ENCODE measurements at places on chromosomes 5 and 9.
A peak's percentile ranks its signal among the peaks of the same experiment; 100 is the strongest.

GRCh38 chr5:138180841-138181240 lies 1.9 kb downstream of the KIF20A start:
- DNase-seq: no peak

DNA sequence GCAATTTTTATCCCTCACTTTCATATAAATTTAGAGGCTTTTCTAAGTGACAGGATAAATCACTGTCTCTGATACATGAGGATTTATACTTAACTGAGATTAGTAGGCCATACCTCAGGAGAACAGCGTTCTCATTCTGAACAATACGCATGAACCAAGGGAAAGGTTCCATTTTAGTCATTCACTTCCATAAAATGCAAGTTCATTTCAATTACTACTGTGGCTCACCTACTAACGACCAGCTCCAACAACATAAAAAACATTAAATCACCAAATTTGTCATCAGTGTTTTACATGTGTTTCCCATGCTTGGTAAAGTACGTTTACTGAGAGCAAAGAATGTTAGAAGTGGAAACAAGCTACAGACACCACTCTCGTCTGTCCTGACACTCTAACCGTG lies 67.4 kb downstream of the EFNA5 start:
- no peak for DNase-seq

DNA sequence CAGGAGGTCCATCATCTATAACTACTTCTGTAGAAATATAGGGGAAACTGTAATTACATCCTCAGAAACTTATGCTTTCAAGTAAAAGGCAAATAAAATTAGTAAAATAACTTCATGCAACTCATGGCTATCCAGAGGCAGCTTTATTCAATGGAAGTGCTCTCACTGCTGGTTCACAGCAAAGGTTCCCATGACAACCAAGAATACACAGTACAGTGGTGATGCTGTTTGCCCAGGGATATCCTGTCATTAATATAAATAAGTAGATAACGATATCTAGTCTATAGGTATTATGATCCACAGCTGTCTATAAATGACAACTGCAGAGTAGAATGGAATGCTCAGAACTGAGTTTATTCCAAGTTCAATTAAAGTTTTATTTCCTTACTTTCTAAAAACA lies 390.3 kb downstream of the PDE4D start:
- DNase-seq: no peak

DNA sequence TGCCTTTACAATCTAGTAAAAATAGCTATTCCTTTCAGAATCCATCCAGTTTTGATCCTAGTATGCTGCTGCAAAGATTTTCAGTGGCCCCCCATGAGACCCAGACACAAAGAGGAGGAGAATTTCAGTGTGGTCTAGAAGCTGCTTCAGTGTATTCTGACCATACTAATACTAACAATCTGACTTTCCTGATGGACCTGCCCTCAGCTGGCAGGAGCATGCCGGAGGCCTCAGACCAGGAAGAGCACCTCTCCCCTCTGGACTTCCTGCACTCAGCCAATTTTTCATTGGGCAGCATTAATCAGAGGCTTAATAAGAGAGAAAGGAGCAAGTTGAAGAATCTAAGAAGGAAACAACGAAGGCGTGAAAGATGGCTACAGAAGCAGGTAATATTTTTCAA lies 48.5 kb downstream of the RNF180 start:
- DNase-seq: no peak

GRCh38 chr5:32677023-32677422 lies 34.1 kb upstream of the NPR3 start:
- DNase-seq: no peak

DNA sequence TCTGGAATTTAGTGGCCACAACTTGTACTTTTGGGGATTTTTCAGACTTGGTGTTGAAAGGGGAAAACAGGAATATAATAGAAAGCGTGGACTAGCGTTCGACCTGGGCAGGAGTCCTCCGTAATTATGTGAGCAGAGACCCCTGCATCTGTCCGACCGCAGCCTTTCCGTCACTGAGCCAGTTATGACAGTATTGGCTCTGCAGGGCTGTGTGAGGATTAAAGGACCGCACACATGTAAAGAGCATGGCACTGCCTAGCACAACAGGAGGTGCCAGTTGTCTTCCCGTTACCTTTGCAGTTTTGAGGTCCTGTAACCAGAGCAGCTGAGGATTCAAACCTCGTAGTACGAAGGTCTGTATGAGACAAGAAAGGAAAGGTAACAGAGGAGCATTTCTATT lies 1.2 kb downstream of the B4GALT7 start:
- DNase-seq: no peak

GRCh38 chr5:137442660-137443059 lies 56.5 kb downstream of the SPOCK1 start:
- DNase-seq: no peak

DNA sequence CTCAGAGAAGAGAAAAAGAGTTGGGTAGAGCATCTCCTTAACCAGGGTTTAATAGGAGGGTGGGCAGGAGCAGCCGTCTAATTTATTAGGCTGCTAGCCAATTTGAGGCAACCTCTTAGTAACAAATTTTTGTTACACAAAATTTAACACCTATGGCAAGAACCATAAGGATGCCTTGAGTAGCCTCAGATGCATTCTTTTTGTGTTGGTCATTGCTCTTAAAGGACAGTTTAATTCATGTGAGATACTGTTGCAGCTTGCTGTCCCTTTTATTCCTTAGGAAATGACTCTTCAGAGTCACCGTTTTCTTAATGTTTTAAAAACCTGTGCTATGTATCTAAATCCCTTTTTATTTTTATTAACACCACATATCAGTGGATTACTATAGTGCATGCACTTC lies 255.1 kb downstream of the MAST4 start:
- DNase-seq: no peak

GRCh38 chr9:121634329-121635261 lies 16.8 kb upstream of the DAB2IP start:
- DNase-seq: no peak

- no peak for DNase-seq
These were observed 496 bp downstream of the MAPK9 start for GRCh38 chr5:180291234-180291940.

DNA sequence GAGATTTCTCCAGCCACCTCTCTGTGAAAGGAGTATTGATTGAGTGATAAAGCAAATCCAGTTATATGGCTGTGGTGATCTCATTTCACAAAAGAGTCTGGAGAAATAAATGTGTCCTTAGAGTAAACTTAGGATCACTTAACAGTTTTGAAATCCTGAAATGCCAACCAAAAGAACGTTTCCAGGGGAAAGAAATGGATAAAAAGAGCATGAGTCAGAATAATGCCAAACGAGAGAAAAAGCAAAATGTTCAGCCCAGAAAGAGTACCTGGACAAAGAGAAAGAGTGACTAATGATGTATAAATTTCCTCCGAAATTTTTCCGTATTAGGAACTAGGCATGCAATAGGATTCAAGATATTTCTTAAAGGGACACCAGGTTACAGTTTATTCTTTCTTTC lies 463.1 kb upstream of the CDH10 start:
- DNase-seq: no peak

DNA sequence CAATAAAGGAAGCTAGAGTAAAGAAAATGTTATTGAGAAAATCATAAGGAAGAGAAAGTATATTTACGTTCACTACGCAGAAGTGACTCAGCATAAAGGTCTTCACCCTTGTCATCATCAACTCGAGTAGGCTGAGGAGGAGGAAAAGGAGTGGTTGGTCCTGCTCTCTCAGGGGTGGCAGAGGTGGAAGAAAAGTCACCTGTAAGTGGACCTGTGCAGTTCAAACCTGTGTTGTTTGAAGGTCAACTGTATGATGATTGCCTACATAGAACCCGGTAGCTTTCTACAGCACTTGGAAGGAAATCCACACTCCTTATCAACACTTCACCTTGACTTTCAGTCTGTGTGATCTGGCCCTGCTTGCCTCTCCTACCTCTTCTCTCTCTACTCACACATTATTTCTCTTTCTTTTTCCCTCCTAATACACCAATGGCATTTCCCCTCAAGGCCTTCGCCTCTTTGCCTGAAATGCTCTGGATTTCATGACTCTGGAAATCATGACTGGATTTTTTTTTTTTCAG lies 109.3 kb upstream of the CPEB4 start:
- no peak for DNase-seq

DNA sequence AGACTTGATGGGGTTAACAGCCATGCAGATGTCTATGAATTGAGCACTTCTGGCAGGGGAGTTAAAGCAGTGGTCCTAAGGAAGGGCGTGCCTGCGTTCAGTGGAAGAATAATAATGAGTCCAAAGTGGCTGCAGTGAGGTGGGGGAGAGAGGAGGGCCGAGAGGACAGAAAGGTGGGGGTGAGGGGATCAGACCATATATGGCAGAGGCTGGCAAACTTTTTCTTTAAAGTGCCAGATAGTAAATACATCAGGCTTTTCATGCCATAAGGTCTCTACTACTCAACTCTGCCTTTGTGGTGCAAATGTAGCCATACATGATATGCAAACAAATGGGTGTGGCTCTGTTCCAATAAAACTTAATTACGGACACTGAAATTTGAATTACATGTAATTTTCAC lies 77.1 kb downstream of the STRBP start:
- no peak for DNase-seq

DNA sequence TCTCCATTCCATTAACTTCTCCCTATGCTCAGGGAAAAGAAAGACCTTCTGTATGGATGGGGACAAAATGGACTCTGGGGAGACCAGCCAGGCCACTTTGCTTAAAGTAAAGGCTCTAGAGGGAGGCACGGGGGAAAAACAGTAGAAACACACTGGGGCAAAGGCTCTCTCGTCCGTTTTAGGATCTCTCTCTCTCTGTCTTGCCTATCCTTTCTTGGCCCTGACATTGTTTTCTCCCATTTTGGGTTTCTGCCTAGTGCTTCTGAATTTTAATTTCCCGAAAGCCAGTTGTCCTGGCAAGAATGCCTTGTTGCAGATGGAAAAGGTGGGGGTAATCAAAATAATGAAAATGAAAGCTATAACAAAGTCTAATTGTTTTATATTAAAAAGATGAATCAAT lies 28.2 kb downstream of the NMUR2 start:
- no peak for DNase-seq

DNA sequence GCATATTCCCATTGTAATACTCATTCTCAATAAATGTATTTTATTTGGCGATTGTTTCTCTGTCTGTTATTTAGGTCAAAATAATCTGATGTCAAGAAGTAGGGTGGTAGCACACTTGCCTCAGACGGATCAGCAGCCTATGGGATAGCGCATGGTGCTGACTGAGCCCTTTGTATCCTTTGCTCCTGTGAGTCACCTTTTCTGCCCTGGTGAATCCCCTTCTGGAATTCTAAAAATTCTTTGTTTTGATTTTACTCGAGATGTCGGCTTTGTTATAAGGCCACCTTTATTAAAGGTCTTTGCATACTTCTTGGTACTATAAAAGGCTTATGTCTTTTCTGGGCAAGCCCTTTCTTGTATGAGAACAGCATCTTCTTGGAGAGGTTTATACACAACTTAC lies 1187.8 kb downstream of the CDH9 start:
- DNase-seq: no peak

- no peak for DNase-seq
These were observed 1802.5 kb downstream of the EFNA5 start for GRCh38 chr5:105868038-105868780.

DNA sequence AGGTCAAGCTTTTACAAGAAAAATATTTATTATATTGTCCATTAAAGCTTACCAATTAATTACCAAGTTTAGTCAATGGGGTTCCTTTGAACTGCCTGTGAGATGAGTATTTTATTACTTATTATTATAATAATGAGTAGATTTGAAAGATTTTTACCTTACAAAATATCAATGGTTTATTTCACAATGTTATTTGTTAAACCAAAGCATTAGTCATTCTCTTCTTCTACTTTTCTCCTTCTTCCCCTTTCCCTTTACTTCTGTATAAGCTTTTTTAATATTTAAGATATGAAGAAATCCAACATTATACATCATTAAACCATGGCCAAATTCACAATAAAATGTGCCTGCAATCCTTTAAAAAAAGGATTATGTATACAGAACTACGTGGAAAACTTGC lies 369.5 kb downstream of the ARL15 start:
- no peak for DNase-seq

DNA sequence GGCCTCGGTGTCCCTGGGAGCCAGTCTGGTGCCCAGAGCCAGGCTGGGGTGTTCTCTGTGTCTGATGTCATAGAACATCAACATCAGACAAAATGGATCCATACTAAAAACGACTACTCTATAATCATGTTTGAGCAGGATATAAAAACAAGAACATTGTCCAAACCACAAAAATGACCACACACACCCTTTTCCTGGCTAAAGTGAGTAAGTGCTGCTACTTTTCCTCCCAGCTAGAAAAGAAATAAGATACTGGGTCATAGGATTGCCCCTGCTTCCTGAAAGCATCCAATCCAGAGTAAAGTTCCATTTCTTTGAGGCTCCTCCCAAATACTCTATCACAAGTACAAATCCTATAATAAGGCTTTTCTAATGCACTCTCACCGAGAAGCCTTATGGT lies 19.7 kb upstream of the TRAF1 start:
- no peak for DNase-seq

DNA sequence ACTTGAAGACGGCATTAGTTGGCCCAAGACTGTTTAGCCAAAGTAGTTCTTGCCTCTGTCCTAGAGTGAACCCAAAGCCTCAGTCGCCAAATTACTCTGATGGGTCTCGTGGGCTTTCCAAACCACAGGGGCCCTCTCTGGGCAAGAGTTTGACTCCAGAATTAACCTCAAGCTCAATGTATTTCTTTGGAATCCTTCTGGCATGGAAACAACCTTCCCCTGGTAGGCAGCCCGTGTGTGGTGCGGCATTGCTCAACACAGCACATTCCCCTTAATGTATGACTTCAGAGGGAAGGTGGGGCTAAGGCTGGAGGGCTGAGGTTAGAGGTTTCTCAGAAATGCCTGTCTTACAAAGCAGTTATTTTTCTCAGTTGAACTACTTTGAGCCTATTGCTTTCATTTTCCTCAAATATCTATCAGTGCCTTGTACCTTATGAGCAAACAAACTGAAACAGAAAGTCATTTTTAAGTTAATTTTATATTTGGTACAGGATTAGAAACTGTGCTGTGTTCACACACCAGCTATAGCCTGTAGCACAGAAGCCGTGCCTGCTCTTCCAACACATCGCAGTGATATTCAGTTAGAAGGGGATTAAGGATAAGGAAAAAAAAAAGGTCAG lies 123.9 kb upstream of the HAPLN1 start:
- peak; percentile 12 for DNase-seq

DNA sequence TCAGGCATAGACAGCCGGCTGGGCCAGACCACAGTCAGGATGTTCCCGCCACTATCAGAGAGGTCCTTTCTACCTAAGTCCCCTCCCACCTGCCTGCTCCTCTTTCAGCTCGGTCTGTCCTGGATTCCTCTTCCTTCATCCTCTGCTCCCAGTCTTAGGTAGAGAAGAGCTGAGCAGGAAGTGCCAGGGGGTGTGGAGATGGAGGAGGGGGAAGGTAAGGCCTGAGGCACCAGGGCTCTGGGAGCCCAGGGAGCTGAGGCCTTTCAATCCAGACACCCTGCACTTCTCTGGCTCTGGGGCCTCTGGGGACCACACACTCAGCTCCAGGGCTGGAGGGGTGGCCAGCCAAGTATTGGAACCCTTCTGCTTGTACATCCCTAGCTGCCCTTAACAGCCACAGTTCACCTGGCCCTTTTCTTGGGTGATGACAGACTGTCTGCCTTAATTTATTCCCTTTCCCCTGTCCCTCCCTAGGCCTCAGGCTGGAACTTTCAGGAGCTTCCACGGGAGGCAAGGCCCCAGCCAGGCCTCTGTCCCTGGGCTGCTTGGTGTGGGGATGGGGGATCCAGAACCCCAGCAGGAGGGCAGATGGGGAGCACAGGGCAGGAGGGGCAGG lies 15.6 kb downstream of the IRF1 start:
- DNase-seq: no peak

GRCh38 chr5:65070026-65070425 lies 301.3 kb downstream of the CWC27 start:
- no peak for DNase-seq

Data from D341Med (cell line).